Esophagus squamous epithelium (tissue), 5 donors: ENCODE measurements at places on chromosomes 7 and 10.

- no peak for DNase-seq
Observed at GRCh38 chr10:103804871-103805270, 50.5 kb downstream of the SH3PXD2A start.

DNA sequence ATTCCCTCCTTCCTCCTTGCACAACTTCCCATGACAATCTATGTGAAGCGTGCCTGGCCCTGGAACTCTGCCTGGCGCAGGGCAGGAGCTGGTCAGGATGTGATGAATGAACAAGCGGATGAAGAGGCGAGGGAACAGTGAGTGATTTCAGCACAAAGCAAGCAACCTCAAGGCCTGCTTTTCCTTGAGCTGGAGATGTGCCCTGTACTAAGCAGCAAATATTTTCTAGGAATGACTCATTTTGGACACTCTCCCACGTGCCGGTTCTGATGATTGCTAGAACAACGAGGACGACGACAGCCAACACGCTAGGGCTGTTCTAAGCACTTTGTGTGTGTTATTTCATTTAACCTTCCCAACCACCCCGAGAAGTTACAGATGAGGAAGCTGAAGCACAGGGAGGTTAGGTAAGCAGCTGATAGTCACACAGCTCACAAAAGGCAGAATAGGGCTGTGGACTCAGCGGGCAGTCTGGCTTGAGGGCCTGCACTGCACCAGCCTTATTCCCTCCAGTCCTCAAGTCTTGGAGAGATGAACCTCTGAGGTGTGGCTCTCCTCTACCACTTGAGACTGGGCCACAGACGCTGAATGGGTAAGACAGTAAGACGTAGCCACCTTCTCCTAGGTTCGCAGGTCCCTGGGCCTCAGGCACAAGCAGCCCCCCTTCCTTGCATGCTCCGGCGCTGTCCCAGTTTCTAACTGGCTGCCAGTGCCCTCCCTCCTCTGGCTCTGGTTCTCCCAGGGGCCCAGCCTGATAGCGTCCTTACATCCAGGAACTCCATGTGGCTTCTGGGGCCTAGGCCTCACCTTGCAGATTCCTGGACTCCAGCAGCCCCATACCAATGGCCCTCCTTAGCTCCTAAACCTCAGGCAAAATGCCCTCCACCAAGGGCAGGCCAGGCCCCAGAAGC is 59.0 kb downstream of the YKT6 start:
- no peak for DNase-seq

DNA sequence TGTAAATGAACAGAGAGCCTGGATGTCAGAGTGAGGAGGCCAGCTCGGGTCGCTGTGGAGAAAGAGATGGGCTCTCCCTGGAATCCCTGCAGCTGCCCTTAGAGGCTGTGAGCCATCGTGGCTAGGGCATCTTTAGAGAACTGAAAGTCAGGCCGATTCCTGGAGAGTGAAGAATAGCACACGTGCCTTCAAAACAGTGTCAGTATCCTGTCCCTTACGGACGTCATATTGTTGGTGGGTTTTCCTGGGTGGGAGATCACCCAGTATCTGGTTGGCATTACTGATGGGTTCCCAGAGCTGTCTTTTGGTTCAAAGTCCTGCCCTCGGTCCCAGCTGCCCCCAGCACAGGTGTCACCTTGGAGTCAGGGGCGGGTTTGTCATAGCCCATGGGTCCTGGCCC is 25.3 kb downstream of the IKZF1 start:
- DNase-seq = no peak

DNA sequence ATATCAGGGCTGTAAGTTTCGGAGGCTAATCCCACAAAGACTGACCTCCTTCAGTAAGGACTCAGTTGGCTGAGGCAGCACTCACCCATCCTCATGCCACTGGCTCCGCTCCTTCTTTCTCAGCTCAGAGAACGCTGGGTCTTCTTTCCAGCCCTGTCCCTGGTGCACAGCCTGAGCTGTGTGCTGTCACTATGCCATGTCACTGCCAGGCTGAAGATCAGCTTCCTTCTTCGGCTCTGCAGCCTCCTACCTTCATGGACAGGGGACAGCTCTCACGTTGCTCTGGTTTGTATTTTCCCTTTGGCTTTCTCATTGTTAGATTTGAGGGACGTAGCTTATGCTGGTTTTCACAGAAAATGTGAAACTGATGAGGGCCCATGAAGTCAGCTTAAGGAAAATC is 437.3 kb downstream of the GLRX3 start:
- DNase-seq = no peak

GRCh38 chr10:11993834-11994468 is 48.7 kb downstream of the UPF2 start:
- DNase-seq = no peak

DNA sequence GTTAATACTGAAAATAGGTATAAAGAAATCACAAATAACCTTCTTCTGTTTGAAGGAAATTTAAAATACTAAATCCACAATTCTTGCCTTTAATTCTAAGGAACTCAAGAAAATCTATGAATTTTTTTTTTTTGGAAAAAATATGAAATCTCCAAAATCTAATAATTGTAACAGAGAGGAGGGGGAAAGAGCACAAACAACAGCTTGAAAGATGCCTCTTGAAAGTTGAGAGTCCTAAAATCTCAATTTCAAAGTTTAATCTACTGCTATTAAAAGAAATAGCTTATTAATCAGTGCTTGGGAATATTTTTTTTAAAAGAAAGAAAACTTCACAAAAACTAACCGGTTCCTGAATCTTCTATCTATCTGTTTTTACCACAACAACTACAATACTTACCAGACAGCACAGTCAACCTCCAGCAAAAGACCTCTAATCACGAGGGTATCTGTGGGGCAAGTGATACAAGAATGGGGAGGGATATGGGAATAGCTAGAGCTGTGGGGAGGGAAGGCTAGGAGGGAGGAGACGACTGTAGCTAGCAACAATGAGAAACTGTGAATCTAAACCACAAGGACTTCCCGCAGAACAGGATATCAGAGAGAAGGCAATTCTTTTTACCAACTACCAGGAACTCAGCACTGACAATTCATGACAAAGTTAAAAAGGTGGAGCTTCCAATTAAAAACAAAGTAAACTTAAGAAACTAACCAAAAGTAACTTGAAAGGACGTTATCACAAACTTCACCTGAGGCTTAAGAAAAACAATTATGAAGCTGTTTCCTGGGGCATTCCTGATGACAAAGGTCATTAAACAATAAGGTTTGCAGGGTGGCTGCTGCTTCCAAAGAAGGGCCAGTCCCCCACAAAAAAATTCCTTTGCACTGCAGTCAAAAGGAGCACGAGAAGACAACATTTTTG is at the start of gene USP54:
Gene USP54, minus strand, starts transcription at position 462 of the 919 bp plus-strand sequence. CDS start 15,684 bp downstream, outside the sequence.
- DNase-seq = no peak

DNA sequence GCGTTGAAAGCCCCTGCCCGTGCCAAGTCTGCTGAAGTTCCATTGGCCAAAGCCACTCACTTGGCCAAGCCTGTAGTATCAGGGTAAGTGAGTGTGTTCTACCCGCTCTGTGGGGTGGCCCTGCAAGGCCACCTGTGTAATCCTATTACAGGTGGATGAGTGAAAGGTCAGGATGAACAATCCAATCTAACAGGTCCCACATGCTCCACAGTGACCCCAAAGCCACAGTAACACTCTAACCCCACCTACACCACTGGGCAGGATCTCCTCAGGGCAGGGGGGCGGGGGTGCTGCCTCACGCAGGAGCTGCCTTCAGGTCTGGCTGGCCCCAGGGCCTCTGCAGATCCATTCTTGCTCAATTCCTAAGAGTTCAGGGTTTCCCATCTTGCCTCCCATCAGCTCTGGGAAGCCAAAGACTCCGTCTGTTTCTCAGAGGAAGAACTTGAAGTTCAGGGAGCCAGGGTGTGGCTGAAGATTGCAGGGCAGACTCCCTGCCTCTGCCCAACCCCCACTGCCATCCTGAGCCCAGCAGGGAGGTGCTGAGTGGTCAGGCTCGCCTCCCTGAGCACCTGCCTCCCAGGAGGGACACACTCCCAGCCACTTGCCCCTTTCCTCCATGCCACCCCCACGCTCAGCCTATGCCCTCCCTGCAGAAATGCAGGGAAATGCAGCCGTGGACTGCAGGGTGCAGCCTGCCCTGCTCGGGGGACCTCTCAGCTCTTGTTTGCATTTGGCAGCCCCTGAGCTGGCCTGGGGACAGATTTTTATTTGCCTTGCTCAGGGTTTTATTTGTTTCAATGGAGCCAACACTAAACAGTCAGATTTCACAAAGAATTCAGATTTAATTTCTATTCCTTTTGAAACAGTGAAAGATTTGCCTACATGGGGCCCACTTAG is 9.8 kb upstream of the COMTD1 start:
- no peak for DNase-seq

- DNase-seq = no peak
Observed at GRCh38 chr7:64884085-64884912, 18.8 kb upstream of the ZNF273 start.

GRCh38 chr7:95357623-95358022 is 33.3 kb upstream of the PON1 start:
- no peak for DNase-seq

- DNase-seq = no peak
Observed at GRCh38 chr10:17151716-17152115, 22.1 kb upstream of the CUBN start.

DNA sequence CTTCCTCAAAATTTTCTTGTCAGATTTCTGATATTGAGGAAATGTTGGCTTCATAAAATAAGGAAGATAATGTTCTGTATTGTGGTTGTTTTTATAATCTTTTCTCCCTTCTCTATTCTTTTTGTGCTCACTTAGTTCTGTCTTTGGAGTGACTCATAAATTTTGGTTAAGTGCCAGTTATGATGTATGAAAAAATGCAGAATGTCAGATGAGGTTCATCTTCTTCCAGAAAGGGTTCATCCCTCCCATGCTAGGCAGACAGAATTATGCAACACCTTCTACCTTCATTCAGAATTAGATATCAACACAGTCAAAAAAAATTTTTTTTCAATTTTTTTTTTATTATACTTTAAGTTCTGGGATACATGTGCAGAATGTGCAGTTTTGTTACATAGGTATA is 36.6 kb upstream of the CYP2C19 start:
- no peak for DNase-seq

DNA sequence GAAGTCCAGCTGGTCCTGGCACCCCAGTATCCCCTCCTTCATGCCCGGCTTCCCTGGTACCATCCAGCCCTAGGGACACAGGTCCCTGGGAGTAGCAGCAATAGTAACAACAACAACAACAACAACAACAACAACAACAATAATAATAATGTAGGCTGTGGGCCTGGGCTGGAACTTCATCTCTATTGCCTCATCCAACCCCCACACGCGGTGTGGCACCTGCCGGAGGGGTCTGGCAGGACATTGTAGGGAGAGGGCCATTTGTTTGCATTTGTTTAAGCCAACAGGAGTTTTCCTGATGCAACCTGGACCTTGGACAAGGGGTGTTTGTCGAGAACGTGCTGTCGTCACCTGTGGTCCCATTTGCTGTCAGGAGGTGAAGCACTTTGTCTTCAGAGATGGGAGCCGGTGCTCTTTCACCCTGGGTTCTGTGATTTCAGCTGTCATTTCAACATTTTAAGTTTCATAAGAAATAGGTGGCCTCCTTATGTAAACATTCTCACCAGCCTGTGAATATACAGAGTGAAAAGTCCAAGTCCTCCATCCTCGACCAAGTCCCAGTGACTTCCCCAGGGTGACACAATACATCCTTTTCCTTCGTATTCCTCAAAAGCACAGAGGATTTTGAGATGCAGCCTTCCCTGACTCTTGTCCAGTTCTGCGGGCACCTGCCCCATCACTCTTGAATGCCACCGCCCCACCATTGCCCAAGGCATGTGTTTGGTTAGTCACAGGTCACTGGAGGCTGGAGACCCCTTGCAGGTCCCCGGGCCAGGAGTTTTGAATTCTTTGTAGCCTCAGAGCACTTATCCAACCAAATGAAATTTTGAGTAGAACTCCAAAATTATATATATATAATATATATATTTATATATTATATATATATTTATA is 9.2 kb downstream of the LHPP start:
- DNase-seq = no peak

DNA sequence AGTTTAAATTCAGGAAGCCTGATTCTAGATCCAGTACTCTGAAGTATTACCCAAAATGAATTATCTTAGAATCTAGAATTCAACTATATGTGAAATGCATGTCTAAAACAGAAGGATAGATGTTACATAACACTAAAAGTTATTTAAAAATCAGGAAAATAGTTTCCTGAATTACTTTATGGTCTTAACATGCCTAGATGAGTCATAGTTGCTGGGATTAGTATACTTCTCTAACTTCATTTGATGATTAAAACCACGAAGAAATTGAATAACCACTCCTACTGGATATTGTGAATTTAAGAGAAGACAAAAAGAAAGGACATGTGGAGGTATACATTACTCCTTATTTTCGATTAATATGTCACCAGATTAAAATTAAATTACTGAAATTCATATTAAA is 65.5 kb downstream of the ATAD1 start:
- no peak for DNase-seq

GRCh38 chr10:43000651-43001426 is 76.0 kb upstream of the RET start:
- no peak for DNase-seq

DNA sequence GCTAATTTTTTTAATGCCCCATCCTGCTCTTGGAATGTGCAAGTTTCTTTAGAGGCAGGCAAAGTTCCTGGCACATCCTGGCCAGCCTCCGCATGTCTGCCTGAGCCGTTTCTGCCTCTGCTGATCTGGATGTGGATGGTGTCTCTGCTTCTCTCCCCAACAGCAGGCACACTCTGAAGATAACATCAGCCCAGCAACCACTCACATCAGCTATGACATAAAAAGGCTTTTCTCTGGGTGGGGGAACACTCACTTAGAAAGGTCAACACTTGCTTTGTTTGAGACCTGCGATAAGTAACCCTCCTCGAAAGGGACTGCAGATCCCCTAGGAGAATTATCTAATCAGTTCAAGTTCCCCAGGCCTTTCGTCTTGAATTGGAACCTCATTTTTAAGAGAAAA is 142.9 kb downstream of the FGFR2 start:
- DNase-seq = no peak

DNA sequence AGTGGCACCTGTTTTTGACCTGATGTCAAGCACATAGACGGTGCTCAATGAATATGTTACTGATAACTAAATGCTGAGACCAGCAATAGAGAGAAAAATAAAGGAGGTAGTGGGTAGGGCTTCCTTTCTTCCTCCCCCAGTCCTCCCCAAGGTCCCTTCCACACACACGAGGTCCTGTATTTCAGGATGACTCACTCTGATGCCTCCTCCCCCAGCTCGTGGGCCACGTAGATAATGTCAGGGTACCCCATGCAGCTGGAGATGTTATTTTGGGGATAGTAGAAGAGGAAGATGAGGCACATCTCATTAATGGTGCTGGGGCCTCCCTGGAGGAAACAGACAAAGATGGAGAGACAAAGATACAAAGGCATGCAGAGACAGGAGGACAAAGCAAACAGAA is 17.3 kb downstream of the PRSS58 start:
- DNase-seq = no peak

GRCh38 chr7:107582875-107583274 is 2.8 kb downstream of the BCAP29 start:
- no peak for DNase-seq

DNA sequence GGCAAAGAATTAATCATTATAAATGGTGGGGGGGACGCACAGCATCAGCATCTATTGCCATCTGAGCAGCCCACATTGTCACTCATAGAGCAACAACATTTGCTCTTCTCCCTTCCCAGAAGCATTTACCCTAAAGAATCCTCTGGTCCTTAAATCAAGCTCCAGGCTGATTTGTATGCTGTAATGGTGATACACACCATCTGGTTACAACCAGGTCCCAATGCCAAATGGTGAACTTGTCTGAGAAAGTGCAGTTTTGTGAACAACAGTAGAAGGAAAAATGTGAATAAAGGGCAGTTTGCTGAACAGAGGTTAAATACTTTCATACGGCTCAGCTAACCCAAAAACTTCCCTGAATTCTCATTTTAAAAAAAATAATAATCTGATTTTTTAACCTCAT is 38.8 kb upstream of the TCF7L2 start:
- DNase-seq = no peak

- DNase-seq = no peak
Observed at GRCh38 chr10:97575127-97575668, 2.6 kb downstream of the ANKRD2 start.
